Stimulated activated CD8-positive, alpha-beta memory T cell treated with anti-CD3 and anti-CD28 coated beads, Interleukin-7, amount 100 ng/mL, for 1 hour (primary cell): ENCODE measurements at places on chromosomes 16 and 17.

GRCh38 chr17:1179818-1180742 lies at the start of gene ABR:
Gene ABR, minus strand, starts transcription at chr17:1179981. Its CDS starts 254 bp downstream, at chr17:1179727.
- no peak for DNase-seq

GRCh38 chr17:6059406-6059805 lies 10.8 kb upstream of the WSCD1 start:
- DNase-seq = no peak

- DNase-seq = peak; percentile 16
Measured at GRCh38 chr17:82648742-82649331, 593 bp upstream of the WDR45B start.

GRCh38 chr16:8108991-8109509 lies 481.3 kb downstream of the TMEM114 start:
- DNase-seq = no peak

GRCh38 chr17:31888124-31888523 lies 13.4 kb downstream of the UTP6 start:
- no peak for DNase-seq

DNA sequence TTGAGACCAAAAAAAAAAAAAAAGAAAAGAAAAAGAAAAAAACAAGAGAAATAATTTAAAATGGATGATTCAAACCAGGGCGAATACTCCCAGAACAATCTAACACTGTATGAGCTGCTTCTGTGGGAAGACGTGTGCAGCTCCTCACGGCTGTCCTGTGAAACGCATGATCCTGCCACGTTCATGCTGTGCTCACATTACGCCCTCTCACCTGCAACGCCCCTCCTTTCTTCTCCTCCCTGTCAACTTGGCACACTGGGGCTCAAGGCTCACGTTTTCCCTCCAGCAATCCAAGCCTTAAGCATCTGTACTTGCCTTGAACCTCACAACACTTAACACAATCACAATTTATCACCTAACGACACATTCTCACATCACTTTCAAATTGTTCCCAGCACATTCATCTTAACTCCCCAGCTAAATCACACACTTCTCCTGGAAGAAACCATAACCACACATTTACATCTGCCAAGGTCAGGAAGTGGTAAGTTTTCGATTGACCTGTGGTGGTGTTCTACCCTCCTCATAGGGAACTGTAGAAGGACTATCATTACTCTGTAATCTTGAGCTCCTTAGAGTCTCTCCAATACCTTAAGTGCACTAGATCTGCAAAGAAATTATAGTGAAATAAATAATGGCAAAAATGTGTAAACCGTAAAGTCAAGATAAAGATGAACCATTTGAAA lies 29.1 kb downstream of the MBTPS1 start:
- DNase-seq = no peak

GRCh38 chr16:50462793-50463507 lies 85.2 kb upstream of the NKD1 start:
- DNase-seq = no peak

GRCh38 chr16:72256398-72257066 lies 84.6 kb upstream of the PMFBP1 start:
- no peak for DNase-seq

- DNase-seq = no peak
Measured at GRCh38 chr17:77890771-77891170, 67.7 kb upstream of the TNRC6C start.
